ENCODE measurements at places on chromosomes 12 and 14.

- no peak for DNase-seq
Observed at GRCh38 chr12:80165746-80166145, 66.4 kb downstream of the OTOGL start.

DNA sequence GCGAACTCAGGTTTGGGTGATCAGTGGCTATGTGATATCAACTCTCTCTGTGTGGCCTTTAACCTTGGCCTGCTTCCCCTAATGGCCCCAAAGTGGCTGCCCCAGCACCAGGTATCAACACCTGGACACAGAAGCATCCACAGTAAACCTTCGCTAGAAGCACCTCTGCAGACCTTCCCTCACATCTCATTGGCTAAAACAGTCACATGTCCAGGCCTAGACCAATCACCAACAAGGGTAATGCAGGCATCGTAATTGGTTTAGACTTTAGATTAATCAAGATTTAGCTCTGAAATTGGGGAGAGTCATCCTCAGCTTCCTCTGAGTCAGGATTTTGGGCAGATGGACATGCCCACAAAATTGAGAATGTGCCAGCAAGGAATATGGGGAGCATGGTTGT, 92.5 kb upstream of the MYL2 start:
- DNase-seq = no peak

- no peak for DNase-seq
Observed at GRCh38 chr14:58667900-58668299, 30.1 kb downstream of the DACT1 start.

- DNase-seq = no peak
Observed at GRCh38 chr12:54016478-54016964, 7.7 kb downstream of the HOXC8 start.

DNA sequence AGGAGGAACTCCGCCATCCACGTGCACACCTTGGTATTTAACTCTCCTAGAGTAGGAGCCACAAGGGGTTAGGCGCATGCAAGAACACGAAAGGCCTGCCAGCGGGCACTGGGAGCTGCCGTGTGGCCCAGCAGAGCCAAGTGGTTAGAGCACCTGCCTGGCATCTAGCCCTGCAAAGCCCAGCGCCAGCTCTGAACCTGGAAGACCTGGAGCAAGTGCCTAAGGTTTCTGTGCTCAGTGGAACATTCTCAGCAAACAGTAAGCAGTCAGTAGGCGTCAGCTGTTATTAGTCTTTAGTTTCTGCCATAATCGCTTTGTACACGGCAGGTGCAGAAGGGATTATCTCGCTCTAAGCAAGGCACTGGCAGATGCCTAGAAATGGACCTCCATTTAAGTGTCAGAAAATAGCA, 55.4 kb downstream of the SETD3 start:
- no peak for DNase-seq

DNA sequence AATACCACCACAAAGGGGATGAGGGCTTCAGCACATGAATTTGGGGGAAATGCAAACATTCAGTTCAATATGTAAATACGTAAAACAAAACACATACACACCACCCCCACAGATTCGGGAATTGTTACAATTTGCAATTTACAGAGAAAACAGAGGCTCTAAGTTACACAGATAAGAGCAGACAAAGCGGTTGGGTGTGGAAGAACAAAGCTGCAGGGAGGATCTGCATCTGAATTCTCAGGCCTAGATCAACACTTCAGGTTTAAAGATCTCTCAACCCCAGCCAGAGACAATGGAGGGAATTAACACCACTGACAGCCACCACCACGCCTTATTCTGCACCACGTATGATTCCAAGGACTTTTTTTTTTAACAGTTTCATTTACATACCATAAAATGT, 375.5 kb downstream of the BCL11B start:
- no peak for DNase-seq

- no peak for DNase-seq
Observed at GRCh38 chr12:42291680-42292079, 34.2 kb downstream of the ZCRB1 start.

- peak; percentile 38 for DNase-seq
Observed at GRCh38 chr12:31323391-31324115, 2.4 kb downstream of the SINHCAF start.

- DNase-seq = peak; percentile 48
Observed at GRCh38 chr12:57477710-57478681, 1.7 kb downstream of the ARHGAP9 start.

GRCh38 chr14:24630872-24631477, 3.0 kb downstream of the GZMB start:
- DNase-seq = no peak

DNA sequence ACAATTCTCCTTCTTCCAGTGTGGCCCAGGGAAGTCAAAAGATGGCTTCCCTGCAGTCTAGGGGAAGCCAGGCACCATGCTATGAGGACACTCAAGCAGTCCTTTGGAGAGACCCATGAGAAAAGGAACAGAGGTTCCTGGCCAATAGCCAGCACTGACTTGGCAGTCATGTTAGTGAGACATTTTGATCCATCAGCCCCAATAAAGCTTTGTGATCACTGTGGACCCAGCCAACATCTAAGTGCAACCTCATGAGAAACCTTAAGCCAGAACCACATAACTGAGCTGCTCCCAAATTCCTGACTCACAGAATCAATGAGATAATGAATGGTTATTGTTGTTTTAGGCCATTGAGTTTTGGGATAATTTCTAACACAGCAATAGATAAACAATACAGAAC, 51.0 kb upstream of the NAP1L1 start:
- DNase-seq = no peak

GRCh38 chr14:57530571-57530970, 36.9 kb upstream of the CCDC198 start:
- no peak for DNase-seq

GRCh38 chr12:54134850-54135249, 53.9 kb downstream of the SMUG1 start:
- no peak for DNase-seq

DNA sequence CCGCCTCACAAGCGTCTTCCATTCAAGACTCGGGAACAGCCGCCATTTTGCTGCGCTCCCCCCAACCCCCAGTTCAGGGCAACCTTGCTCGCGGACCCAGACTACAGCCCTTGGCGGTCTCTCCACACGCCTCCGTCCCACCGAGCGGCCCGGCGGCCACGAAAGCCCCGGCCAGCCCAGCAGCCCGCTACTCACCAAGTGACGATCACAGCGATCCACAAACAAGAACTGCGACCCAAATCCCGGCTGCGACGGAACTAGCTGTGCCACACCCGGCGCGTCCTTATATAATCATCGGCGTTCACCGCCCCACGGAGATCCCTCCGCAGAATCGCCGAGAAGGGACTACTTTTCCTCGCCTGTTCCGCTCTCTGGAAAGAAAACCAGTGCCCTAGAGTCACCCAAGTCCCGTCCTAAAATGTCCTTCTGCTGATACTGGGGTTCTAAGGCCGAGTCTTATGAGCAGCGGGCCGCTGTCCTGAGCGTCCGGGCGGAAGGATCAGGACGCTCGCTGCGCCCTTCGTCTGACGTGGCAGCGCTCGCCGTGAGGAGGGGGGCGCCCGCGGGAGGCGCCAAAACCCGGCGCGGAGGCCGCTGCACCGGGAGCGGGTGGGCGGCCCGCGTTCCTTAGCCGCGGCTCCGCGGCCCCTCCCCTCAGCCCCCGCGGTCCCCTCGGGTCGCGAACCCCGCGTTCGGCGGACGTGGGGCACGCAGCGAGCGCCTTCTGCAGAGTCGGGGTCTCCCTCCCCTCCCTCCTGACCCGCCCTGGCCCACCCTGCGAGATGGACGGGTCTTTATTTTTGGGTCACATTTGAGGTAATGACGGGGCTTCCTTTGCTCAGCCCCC, at the start of gene UBC:
Gene UBC, minus strand, starts transcription at position 259 of the 847 bp plus-strand sequence. CDS start 879 bp downstream, outside the sequence.
- peak; percentile 83 for DNase-seq

DNA sequence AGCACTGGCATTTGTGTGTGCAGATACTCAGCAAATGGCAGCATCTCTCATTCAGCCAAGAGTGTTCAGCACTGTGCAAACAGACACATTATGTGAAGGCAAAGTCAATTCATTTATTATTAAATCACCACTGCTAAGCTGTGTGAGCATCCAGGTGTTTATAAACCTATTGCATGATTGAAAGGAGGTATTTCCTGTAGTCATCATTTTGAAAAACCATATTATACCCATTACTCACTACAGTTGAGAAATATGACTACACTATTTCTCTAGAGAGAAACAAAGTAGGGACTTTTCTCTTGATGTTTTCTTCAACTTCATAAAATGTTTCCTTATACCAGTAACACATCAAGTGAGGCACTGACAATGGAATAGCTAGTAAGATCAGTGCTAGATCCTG, 13.7 kb downstream of the SPX start:
- no peak for DNase-seq

DNA sequence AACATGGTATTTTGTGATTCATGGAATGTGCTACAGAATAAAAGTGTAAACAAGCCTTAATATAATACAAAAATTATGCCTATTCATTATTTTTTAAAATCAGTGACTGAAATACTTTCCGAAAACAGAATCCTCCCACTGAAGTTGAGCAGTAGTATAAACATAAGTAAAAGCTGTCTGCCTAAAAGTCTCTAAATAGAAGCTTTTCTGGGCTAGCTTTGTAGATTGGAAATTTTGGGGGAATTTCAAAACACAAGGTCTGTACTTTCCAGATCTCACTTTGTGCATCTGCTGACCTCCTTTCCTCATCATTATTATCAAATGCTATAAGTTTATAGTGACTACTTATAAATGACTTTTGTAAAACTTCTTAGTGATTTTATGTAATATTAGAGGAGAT, 80.4 kb upstream of the TRHDE start:
- no peak for DNase-seq

DNA sequence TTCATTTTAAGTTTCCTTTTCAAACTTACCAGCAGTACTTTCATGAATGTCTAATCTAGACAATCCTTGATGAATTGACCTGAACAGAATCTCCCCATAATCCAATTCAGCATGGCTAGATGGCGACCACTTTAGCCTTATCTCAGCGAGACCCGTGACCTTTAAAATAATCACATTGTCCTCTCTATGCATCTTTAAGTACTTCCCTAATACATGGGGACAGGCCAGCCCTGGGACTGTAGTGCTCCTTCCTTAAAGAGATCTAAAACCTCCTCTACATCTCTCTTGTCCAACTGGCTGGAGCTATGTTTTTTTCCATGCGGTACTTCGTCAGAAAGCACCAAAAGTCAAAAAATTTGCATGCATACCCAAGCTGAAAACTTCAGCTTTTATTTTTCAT, 746.0 kb downstream of the VRK1 start:
- no peak for DNase-seq

- peak; percentile 65 for DNase-seq
Observed at GRCh38 chr12:45543887-45544286, 185.6 kb upstream of the ARID2 start.

DNA sequence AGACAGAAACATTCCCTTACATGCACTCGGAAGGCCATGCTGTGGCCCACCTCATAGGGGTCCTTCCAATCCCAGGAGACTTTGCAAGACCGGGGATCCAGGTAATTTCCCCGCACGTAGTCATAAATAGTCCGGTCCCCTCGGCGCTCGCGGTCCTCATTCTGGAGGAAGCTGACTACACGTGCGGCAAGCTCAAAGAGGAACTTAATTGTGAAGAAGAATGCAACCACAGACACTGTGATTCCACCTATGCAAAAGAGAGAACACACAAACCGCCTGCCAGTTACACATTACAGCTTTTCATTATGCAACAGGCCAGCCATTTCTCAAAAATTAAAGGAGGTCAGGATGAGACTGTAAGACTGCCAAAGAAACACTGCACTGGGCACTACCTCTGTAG, 28.4 kb downstream of the AREL1 start:
- DNase-seq = no peak

GRCh38 chr14:60905923-60906322, 75.0 kb downstream of the TRMT5 start:
- DNase-seq = no peak

GRCh38 chr14:91749868-91750267, 18.0 kb upstream of the CATSPERB start:
- DNase-seq = no peak

DNA sequence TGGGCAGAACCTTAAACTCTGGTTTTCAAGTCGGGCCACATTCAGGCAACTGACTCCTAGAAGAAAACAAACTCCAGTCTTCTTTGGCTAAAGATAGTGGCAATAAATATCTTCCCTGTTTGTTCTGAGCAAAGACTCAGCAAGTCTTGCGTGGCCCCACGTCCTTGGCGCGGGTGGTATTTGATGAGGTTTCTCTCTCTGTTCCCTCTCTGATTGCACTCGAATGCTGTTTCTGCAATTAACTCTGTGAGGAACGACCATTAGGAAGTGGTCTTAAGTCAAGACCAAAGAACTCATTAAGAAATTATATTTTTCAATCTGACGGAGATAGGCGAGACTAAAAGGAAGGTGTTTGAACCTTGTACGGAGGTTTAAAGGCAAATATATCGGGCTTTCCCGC, 177.6 kb downstream of the TMEM132C start:
- no peak for DNase-seq

DNA sequence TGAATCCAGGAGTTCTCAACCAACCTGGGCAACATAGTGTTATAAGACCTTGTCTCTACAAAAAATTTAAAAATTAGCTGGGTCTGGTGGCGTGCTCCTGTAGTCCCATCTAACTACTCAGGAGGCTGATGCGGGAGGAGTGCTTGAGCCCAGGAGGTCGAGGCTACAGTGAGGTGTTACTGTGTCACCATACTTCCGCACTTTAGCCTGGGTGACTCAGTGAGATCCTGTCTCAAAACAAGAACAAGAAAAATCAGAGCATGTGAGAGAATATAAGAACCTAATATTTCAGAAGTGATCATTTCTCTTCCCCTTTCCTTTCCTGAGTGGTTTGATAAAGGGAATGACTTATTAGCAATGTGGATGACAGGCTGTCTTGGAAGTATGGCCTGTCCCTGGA, 9.5 kb downstream of the TRAF3 start:
- DNase-seq = no peak

DNA sequence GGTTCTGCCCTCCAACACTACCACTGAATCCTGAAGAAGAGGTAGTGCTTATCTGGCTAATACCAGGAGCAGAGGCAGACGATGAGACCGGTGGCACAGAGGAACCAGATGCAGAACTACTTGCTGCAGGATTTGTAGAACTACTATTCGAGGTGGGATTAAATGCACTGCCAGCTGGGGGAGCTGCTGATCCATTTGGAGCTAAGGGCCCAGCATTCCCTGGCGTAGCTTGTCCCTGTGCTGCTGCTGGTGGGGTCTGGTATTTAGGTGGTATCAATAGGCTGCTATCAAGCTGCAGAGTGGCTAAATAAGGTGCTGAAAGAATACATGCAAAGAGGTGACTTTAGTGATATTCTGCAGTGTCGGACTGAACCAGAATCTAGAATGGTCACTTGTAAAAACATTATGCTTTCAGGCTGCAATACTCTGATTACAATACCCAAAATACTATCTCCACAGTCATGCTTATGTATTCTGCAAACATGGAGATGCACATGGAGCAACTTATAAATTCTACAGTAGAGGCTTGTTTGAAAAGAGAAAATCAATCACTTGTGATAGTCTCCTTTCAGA, 294.2 kb downstream of the MED13L start:
- DNase-seq = no peak

DNA sequence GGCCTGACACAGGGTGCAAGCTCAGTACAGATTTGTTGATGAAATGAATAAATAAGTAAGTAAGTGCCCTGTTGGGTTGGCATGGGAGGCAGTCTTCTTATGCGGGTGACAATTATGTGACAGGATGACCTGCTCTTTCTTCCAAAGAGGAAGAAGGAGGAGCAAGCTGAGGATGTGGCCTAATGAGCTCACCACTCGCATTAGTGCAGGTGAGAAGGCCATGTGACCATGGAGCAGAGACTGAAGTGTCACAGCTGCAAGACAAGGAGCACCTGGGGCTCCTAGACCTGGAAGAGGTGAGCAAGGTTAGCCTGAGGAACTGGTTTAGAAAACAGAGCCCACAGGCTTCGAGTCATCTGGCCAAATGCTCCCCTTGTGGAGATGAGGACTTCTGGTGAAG, 34.9 kb downstream of the LRTM2 start:
- DNase-seq = no peak

- DNase-seq = no peak
Observed at GRCh38 chr12:78494911-78495310, 369.7 kb upstream of the SYT1 start.

Measured in CD4-positive, alpha-beta T cell treated with Interleukin-6 at 100 ng/mL for 8 hours (primary cell).